Fibroblast of villous mesenchyme (primary cell): ENCODE measurements at places on chromosomes 5 and 9. TPM values are rescaled to one million over a fixed set of nuclear protein-coding genes. Genes with fewer than 3 reads are reported as not detected.

DDX31 gene
- 13.9 and 19.4 TPM in 2 replicates for total RNA-seq

ENTPD2 gene
- total RNA-seq: not detected in 2 replicates

AMBP gene
- not detected in 2 replicates for total RNA-seq

ALDH7A1 gene
- total RNA-seq: 28.7 and 34.5 TPM in 2 replicates

SPATA31A3 gene
- total RNA-seq: not detected in 2 replicates

ANKRD33B gene
- 1.6 and 2.6 TPM in 2 replicates for total RNA-seq

TMEM171 gene
- 4.5 and 13.4 TPM in 2 replicates for total RNA-seq

THBS4 gene
- under 0.01 and 0.32 TPM in 2 replicates for total RNA-seq

CCL28 gene
- 1.3 TPM in 2 replicates for total RNA-seq

RBM27 gene
- total RNA-seq: 20.6 and 32.0 TPM in 2 replicates

PHF24 gene
- total RNA-seq: not detected in 2 replicates

PCDHGB2 gene
- total RNA-seq: 2.3 and 2.6 TPM in 2 replicates

DAB2IP gene
- total RNA-seq: 36.4 and 47.9 TPM in 2 replicates

OMD gene
- not detected in 2 replicates for total RNA-seq

TXNDC8 gene
- not detected in 2 replicates for total RNA-seq

PCDHGB6 gene
- total RNA-seq: 4.2 and 4.3 TPM in 2 replicates

TCERG1 gene
- 56.7 and 71.7 TPM in 2 replicates for total RNA-seq

ANXA2R gene
- 2.9 and 3.9 TPM in 2 replicates for total RNA-seq

DMRT3 gene
- not detected in 2 replicates for total RNA-seq

DDX4 gene
- not detected in 2 replicates for total RNA-seq

ADAMTS12 gene
- total RNA-seq: 54.8 and 94.1 TPM in 2 replicates

GPR150 gene
- 0.32 and 0.43 TPM in 2 replicates for total RNA-seq

FRMD3 gene
- total RNA-seq: 0.64 and 0.86 TPM in 2 replicates

SPATA31C1 gene
- total RNA-seq: not detected in 2 replicates

ADAMTSL2 gene
- under 0.01 and 0.32 TPM in 2 replicates for total RNA-seq

BTNL9 gene
- not detected in 2 replicates for total RNA-seq

AGXT2 gene
- total RNA-seq: under 0.01 TPM in 1 of 2 replicates, not detected in the other

WNK2 gene
- total RNA-seq: not detected in 2 replicates

RANBP17 gene
- 28.0 and 33.7 TPM in 2 replicates for total RNA-seq

OBP2B gene
- not detected in 2 replicates for total RNA-seq

PPP2R2B gene
- total RNA-seq: under 0.01 and 2.2 TPM in 2 replicates

FCN1 gene
- total RNA-seq: not detected in 2 replicates

PLPPR1 gene
- not detected in 2 replicates for total RNA-seq

HSPB3 gene
- total RNA-seq: 1.7 and 6.1 TPM in 2 replicates

PPWD1 gene
- 33.2 and 42.7 TPM in 2 replicates for total RNA-seq

ARHGAP26 gene
- total RNA-seq: 1.7 and 4.2 TPM in 2 replicates

ZNF354C gene
- 6.8 and 9.1 TPM in 2 replicates for total RNA-seq

GRHPR gene
- total RNA-seq: 142 and 154 TPM in 2 replicates

ISL1 gene
- not detected in 2 replicates for total RNA-seq

SUSD3 gene
- 3.2 and 12.1 TPM in 2 replicates for total RNA-seq

SLC6A18 gene
- not detected in 2 replicates for total RNA-seq
